ENCODE measurements at places on chromosomes 7 and 10. TPM values are rescaled to one million over a fixed set of nuclear protein-coding genes. Genes with fewer than 3 reads are reported as not detected.
A peak's percentile ranks its signal among the peaks of the same experiment; 100 is the strongest.

DNA sequence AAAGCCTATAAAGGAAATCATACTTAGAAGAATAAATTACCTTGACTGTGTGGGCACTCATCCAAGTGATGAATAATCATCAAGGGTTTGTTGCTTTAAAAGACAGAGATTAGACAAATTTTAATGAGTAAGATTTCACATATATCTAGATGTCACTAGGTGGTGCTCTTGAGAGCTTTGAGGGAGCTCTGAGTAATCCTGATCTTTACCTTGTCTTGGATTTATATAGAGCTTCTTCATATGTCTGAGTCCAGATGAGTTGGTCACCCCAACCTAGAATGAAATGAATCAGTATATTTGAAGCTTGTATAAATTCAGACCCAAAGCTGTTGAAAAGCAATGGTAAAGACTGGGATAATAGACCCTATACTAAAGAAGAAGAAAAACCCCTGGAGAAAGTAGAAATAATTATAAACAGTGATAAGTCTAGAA lies 3.7 kb downstream of the AGR2 start:
- DNase-seq: peak; percentile 84
- no peak overlapping the region for H3K27ac ChIP-seq
- H3K4me1 ChIP-seq: no peaks in the 10 kb centered on the region

GRCh38 chr10:110547139-110547761 lies 20.2 kb upstream of the SMC3 start:
- no peak overlapping the region for H3K27ac ChIP-seq
- no peaks in the 10 kb centered on the region for H3K36me3 ChIP-seq
- no peak overlapping the region for H3K4me3 ChIP-seq
- peaks cover 7% of the 10 kb centered on the region for H3K27me3 ChIP-seq

GRCh38 chr7:79461660-79462059 lies 8.2 kb upstream of the MAGI2 start:
- no peaks in the 10 kb centered on the region for H3K27me3 ChIP-seq
- DNase-seq: peak; percentile 22
- peak overlapping the region; percentile 3 for H3K27ac ChIP-seq
- peaks cover 28% of the 10 kb centered on the region for H3K36me3 ChIP-seq
- peaks cover 49% of the 10 kb centered on the region for H3K4me1 ChIP-seq

Gene VPS50
- total RNA-seq: 40.4 TPM

- peak overlapping the region; percentile 54 for H3K4me3 ChIP-seq
- H3K4me1 ChIP-seq: peaks cover 18% of the 10 kb centered on the region
- no peaks in the 10 kb centered on the region for H3K27me3 ChIP-seq
- no peaks in the 10 kb centered on the region for H3K36me3 ChIP-seq
- H3K27ac ChIP-seq: peak overlapping the region; percentile 73
- peak; percentile 84 for DNase-seq
These were observed 96.4 kb downstream of the FAS start for GRCh38 chr10:89086801-89087521.

Gene NRCAM
- total RNA-seq: 0.88 TPM

Gene GHRHR
- not detected for total RNA-seq

DNA sequence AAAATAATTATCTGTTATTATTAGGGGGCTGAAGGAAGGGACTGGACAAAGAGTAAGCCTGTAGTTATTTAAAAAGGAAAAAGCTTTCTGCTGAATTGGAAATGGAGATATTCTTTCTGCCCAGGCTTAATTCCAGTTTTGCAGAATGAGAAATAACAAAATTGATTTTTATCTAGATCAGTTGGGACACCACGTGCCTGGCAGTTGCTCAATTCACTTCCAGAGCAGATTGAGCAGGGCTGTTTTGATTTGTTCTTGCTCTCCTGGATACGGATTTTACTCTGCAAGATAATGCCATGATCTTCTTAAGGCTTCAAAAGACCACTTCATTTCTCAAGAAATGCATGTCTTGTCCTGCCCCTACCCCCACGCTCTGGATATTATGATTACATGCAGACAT lies 524.3 kb downstream of the TCERG1L start:
- DNase-seq: no peak
- H3K4me3 ChIP-seq: no peak overlapping the region

DNA sequence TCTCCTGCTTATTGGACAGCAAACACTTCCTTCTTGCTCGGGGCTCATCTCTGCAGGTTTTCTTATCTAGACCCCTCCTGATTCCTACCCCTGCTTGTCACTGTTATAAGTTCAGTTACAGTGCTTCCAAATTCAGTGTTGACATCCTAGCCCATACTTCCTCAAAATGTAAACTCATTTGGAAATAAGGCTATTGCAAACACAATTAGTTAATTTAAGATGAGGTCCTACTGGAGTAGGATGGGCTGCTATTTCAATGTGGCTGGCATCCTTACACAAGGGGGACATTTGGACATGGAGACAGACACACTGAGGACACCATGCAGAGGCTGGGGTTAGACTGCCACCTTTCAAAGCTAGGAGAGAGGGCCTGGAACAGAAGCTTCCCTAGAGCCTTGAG lies 85.2 kb upstream of the NPVF start:
- H3K27ac ChIP-seq: no peak overlapping the region
- H3K27me3 ChIP-seq: no peaks in the 10 kb centered on the region
- no peaks in the 10 kb centered on the region for H3K4me1 ChIP-seq
- DNase-seq: no peak
- H3K4me3 ChIP-seq: no peak overlapping the region

GRCh38 chr10:22017283-22018020 lies 13.9 kb upstream of the DNAJC1 start:
- no peak overlapping the region for H3K27ac ChIP-seq
- no peak overlapping the region for H3K4me3 ChIP-seq

Gene SEC61G
- total RNA-seq: 203 TPM

DNA sequence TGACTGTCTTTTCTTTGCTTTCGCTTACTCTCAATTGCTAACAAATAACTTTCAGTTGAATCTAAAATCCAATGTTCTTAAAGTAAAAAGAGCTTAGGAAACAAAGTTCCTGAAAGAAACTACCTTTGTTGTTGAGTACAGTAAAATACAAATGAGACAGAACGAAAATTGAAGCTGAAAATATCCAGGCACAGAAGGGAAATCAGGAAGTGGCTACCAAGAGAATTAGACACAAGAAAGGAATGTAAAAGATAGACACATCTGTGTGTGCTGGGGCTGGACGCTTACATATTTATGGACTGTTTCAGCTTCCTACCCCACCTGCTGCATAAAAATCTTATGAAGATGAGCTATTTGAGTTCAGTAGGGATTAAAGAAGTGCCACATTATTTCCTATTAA lies 161.7 kb upstream of the PLXDC2 start:
- H3K27ac ChIP-seq: peak overlapping the region; percentile 81
- peak; percentile 37 for DNase-seq
- H3K4me3 ChIP-seq: peak overlapping the region; percentile 2
- no peaks in the 10 kb centered on the region for H3K27me3 ChIP-seq

GRCh38 chr7:36308031-36308430 lies 81.6 kb upstream of the ANLN start:
- no peak for DNase-seq
- H3K27me3 ChIP-seq: peaks cover 11% of the 10 kb centered on the region
- H3K4me1 ChIP-seq: peaks cover 15% of the 10 kb centered on the region
- no peaks in the 10 kb centered on the region for H3K36me3 ChIP-seq

DNA sequence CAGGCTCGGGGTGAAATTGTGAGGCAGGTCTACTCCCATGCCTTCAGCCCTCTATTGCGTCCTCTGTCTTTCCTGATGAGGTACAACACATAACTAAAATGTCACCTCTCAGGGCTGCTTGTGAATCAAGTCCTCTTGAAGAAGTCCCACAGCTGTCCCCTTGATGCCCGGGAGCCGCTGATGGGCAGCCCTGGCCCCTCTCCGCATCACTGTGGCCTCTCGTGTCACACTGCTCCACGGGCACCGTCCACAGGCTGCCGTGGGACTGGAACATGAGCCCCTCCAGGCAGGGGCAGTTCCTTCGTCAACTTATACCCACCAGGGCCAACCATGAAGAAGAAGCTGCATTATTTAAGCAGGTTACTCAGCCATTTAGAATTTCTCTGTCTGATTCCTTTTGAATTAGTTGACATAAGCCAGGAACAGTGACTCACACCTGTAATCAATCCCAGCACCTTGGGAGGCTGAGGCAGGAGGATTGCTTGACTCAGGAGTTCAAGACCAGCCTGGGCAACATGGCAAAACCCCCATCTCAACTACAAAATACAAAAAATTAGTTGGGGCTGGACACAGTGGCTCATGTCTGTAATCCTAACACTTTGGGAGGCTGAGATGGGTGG lies 58.5 kb upstream of the UBE3C start:
- peaks cover 29% of the 10 kb centered on the region for H3K27me3 ChIP-seq
- no peaks in the 10 kb centered on the region for H3K4me1 ChIP-seq
- DNase-seq: no peak
- H3K36me3 ChIP-seq: no peaks in the 10 kb centered on the region

GRCh38 chr10:16470747-16471146 lies 33.9 kb downstream of the PTER start:
- H3K4me1 ChIP-seq: no peaks in the 10 kb centered on the region
- no peak overlapping the region for H3K27ac ChIP-seq
- no peak for DNase-seq
- no peak overlapping the region for H3K4me3 ChIP-seq
- H3K36me3 ChIP-seq: no peaks in the 10 kb centered on the region

Gene CACNA2D1
- 113 TPM for total RNA-seq

DNA sequence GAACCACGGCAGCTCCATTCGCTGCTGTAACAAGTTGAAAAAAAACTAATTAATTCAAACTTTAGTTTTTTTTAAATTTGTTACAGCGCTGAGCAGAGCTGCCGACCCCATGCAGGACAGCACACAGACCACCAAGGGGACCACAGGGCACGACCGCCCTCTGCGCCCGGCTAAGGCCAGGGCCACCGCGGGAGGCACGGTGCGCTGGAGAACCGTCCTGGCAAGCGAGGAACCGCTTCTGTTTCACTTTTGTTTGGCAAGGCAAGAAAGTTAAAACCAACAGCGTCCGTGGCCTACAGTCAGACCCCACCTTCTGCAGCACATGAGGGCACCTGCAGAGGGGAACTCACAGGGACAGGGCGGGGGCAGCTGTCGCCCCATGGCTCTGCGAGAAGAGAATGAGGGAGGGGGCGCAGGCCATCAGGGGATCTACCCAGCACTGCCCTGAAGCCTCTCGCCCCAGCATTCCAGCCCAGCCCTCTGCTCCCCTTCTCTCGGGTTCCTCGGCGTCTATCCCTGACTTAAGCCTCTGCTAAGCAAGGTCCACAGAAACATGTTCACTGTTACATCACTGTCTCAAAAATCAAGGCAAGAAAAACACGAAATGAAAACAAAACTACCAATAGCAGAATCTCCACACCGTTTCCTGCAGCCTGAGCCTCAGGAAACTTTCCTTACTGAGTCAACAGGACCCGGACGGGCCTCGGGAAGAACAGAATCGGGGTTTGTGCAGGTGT lies 204.4 kb downstream of the DIP2C start:
- H3K27ac ChIP-seq: peak overlapping the region; percentile 91
- peaks cover 18% of the 10 kb centered on the region for H3K36me3 ChIP-seq
- no peaks in the 10 kb centered on the region for H3K27me3 ChIP-seq
- H3K4me3 ChIP-seq: peak overlapping the region; percentile 71

GRCh38 chr7:157475095-157475494 lies 138.3 kb downstream of the DNAJB6 start:
- H3K27ac ChIP-seq: no peak overlapping the region
- DNase-seq: no peak
- no peak overlapping the region for H3K4me3 ChIP-seq
- no peaks in the 10 kb centered on the region for H3K4me1 ChIP-seq
- no peaks in the 10 kb centered on the region for H3K36me3 ChIP-seq

DNA sequence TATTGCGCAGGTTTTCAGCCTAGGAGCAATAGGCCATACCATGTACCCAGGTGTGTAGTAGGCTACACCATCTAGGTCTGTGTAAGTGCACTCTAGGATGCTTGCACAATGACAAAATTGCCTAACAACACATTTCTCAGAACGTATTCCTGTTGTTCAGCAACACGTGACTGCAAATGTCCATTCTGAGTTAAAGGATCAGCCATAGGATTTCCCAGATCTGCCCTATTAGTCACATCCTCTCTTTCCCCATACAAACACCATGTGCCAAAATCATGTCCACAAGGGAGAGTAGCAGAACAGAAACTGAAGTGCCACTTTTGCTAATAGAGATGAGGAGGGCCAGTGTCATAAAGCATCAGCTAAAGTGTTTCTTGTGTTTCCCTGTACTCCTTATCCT lies 42.6 kb upstream of the AMPH start:
- no peaks in the 10 kb centered on the region for H3K4me1 ChIP-seq
- H3K4me3 ChIP-seq: no peak overlapping the region
- no peaks in the 10 kb centered on the region for H3K36me3 ChIP-seq
- peak; percentile 38 for DNase-seq
- H3K27ac ChIP-seq: no peak overlapping the region

Gene SAMD9L
- total RNA-seq: 17.7 TPM

GRCh38 chr10:33270971-33271370 lies 63.5 kb downstream of the NRP1 start:
- H3K4me1 ChIP-seq: peaks cover 28% of the 10 kb centered on the region
- H3K4me3 ChIP-seq: no peak overlapping the region
- H3K27me3 ChIP-seq: no peaks in the 10 kb centered on the region
- DNase-seq: no peak
- peak overlapping the region; percentile 99 for H3K27ac ChIP-seq

DNA sequence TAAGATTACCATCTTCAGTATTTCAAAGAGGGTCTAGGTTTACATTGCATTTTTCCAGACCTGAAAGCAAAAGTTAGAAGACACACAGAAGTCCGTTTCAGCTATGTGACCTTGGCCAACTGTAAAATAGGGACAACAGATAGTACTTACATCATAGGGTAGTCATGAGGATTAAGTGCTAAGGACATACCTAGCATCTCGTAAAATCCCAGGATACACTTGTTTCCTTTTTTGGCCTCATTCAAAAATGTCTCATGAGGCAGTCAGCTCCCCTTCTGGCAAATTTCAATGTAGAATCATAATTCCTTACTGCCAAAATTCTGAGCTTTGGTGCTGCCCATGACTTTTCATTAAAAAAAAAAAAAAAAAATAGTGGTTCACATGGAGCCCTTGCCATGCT lies 6.4 kb upstream of the DUSP5 start:
- peak overlapping the region; percentile 60 for H3K27ac ChIP-seq
- peaks cover 60% of the 10 kb centered on the region for H3K4me1 ChIP-seq
- no peaks in the 10 kb centered on the region for H3K36me3 ChIP-seq
- H3K4me3 ChIP-seq: no peak overlapping the region
- H3K27me3 ChIP-seq: no peaks in the 10 kb centered on the region

DNA sequence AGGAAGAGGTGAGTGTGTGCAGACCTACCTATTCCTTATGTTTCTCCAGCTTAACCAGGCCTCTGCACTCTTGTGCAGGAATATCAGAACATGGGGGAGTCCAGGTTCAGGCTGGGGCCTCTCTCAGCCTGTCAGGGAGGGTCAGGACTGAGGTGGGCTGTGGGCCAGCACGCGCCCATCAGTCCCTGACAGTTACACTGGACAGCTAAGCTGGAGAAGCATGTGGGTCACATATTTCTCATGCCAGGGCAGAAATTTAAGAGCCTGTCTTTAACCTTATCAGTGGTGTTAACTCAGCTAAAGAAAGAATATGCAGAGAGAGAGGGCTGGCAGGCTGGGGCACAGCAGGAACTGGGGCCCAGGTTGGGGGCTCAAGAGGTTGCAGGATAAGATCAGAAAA lies 8.7 kb upstream of the POLD2 start:
- no peaks in the 10 kb centered on the region for H3K27me3 ChIP-seq
- DNase-seq: peak; percentile 69
- peaks cover 9% of the 10 kb centered on the region for H3K4me1 ChIP-seq

GRCh38 chr7:30201921-30202320 lies 67.1 kb downstream of the MTURN start:
- H3K4me3 ChIP-seq: no peak overlapping the region
- no peaks in the 10 kb centered on the region for H3K27me3 ChIP-seq
- no peak overlapping the region for H3K27ac ChIP-seq
- peaks cover 5% of the 10 kb centered on the region for H3K4me1 ChIP-seq

GRCh38 chr10:1085258-1085657 lies 29.1 kb downstream of the WDR37 start:
- DNase-seq: no peak
- no peak overlapping the region for H3K27ac ChIP-seq
- H3K27me3 ChIP-seq: no peaks in the 10 kb centered on the region
- H3K36me3 ChIP-seq: peaks cover 61% of the 10 kb centered on the region
